ENCODE measurements at places on chromosomes 16 and 17. TPM values are rescaled to one million over a fixed set of nuclear protein-coding genes. Genes with fewer than 3 reads are reported as not detected.

COL1A1 gene
- total RNA-seq: 45.8 TPM

GRCh38 chr16:67459861-67460150 is 21.2 kb downstream of the ATP6V0D1 start:
- peak; percentile 51 for DNase-seq

UNC45B gene
- 205 TPM for total RNA-seq

DNA sequence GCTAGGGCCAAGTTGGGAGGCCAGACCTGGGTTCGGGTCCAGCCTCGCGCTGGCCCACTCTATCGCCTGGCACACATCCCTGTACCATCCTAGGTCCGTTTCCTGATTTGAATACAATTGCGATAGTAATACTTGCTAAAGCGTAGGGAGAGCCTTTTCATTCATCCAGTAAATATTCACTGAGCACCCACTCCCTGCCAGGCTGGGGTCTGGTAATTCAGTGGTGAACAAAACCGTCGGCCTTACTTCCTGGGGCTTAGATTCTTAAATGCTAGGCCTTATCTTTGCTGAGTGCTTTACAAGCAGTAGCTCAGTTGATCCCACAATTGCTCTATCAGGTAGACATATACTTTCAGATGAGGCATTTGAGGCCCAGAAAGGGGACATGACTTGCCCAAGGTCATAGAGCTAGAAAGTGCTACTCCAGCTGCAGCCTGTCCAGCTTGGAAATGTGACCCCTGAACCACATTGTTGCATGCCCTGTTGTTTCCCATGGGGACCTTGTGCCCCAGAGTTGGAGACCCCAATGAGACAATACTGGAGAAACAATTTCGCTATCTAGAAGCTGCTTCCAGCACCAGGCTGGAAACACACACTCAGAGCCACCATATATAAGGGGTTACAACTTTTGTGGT is 691 bp downstream of the USB1 start:
- no peak for DNase-seq

DNA sequence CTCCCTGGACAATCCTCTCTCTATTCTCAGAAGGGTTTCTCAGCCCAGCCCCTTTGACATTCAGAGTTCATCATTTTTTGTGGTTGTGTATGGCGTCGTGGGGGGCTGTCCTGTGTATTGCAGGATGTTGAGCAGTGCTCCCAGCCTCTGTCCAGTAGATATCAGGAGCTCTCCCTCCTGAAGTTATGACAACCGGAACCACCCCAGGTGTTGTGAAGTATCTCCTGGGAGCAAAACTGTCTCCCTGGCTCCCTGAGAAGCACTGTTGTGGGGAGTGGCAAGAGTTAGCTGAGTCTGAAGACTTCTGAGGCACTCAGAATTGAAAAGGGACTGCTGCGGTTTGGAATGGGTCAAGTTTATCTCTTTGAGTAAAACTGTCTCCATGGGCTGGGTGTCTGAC is 55.9 kb upstream of the MGAT5B start:
- DNase-seq: no peak

- DNase-seq: no peak
Observed at GRCh38 chr16:4933433-4933832, 3.5 kb downstream of the PPL start.

NLGN2 gene
- total RNA-seq: 9.3 TPM

PYY gene
- total RNA-seq: not detected

DNA sequence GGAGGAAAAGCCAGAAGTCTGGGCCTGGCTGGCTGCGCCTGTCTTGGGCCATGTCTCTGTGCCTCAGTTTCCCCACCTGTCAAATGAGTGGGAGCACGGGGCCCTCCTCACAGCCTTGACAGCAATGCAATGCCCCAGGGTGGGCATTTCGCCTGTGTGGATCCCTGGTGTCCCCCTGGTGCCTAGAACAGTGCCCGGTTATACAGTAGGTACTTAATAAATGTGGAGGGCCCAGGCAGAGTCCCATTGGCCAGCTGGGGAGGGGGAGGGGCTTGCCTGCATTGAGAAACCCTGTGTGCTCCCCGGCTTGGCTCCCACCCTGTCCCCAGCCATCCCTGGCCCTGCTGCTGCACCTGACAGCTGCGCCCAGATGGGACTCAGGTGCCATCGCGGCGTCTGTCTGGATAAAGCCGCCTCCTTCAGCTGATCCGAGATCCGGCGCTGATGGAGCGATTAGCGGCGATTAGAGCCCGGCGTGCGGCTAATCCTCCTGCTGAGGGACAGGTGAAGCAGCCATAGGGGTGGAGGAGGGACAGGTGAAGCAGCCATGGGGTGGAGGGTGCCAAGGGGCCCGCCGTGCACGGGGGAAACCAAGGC is 12.4 kb downstream of the ZFPM1 start:
- no peak for DNase-seq

PMFBP1 gene
- total RNA-seq: 0.05 TPM

GRCh38 chr17:40517286-40517662 is 15.9 kb upstream of the TNS4 start:
- no peak for DNase-seq

LMF1 gene
- total RNA-seq: 6.6 TPM

DNA sequence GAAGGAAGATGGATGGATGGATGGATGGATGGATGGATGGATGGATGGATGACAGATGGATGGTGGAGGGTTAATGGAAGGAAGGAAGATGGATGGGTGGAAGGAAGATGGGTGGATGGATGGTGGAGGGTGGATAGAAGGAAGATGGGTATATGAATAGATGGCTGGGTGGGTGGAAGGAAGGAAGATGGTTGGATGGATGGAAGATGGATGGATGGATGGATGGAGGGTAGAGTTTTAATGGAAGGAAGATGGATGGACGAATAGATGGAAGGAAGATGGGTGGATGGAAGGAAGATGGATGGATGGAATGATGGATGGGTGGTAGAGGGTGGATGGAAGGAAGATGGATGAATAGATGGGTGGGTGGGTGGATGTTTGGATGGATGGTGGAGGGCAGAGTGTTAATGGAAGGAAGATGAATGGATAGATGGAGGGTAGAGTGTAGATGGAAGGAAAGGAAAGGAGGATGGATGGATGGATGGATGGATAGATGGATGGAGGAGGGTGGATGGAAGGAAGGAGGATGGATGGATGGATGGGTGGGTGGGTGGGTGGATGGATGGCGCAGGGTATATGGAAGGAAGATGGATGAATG is 22.1 kb downstream of the MLYCD start:
- DNase-seq: no peak

DNA sequence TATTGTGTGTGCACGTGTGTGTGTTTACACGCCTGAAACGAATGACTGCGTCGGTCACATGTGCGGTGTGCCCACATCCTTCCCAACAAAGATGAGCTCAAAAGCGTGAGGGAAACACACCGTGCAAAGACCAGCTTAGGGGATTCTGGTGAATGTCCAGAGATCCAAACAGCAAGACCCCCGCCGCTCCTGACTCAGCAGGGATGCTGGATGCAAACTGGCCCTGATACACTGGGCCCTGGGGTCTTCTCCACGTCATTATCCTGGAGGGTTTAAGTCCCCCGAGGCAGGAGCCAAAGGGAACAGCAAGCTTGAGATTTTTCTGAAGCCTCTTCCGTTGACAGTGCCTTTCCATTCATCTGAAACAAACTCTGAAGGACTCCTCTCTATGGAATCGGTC is 59.2 kb downstream of the TBC1D16 start:
- no peak for DNase-seq

DNA sequence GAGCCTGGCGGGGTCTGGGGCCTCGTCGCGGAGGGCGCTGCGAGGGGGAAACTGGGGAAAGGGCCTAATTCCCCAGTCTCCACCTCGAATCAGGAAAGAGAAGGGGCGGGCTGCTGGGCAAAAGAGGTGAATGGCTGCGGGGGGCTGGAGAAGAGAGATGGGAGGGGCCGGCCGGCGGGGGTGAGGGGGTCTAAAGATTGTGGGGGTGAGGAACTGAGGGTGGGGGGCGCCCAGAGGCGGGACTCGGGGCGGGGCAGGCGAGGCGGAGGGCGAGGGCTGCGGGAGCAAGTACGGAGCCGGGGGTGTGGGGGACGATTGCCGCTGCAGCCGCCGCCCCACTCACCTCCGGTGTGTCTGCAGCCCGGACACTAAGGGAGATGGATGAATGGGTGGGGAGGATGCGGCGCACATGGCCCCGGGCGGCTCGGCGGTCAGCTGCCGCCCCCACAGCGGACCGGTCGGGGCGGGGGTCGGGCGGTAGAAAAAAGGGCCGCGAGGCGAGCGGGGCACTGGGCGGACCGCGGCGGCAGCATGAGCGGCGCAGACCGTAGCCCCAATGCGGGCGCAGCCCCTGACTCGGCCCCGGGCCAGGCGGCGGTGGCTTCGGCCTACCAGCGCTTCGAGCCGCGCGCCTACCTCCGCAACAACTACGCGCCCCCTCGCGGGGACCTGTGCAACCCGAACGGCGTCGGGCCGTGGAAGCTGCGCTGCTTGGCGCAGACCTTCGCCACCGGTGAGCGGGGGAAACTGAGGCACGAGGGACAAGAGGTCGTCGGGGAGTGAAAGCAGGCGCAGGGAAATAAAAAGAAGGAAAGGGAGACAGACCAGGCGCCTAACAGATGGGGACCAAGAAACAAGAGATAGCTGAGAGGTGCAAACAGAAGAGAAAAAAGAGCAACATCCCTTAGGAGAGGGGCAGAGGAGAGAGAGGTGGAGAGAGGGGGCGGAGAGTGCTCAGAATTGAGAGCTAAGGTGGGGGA is at the start of gene PNMT:
PNMT (plus strand) TSS at position 509 of the 980 bp plus-strand sequence; CDS start at position 532, 23 bp downstream.
- DNase-seq: peak; percentile 79

GRCh38 chr16:12410837-12411490 is 392.7 kb downstream of the CPPED1 start:
- no peak for DNase-seq

Data from left ventricle myocardium inferior (tissue), 1 donor.